ENCODE measurements at places on chromosomes 3 and 15. TPM values are rescaled to one million over a fixed set of nuclear protein-coding genes. Genes with fewer than 3 reads are reported as not detected.

- no peak for DNase-seq
These were observed 78.0 kb upstream of the RARB start for GRCh38 chr3:25349828-25350724.

DNA sequence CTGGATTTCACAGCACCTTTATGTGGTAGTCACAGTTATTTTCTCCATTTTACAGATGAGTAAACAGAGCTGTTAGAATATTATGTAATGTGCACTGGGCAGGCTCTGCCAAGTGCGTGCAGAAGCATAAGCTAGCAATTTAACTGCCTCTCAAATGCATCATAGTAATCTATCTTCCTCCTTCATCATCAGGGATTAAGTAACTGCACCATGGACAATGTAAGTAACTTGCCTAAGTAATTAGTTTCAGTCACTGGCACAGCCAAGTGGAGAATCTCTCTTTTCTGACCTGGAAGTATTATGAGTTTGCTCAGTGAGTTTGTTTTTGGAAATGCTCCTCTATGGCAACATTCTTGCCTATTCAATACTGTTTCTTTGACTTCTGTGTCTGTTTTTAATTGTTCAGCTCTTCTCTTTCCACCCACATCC lies 260.5 kb downstream of the PTPRG start:
- DNase-seq, result no peak

GRCh38 chr3:1501406-1502115 lies 408.7 kb downstream of the CNTN6 start:
- no peak for DNase-seq

DNA sequence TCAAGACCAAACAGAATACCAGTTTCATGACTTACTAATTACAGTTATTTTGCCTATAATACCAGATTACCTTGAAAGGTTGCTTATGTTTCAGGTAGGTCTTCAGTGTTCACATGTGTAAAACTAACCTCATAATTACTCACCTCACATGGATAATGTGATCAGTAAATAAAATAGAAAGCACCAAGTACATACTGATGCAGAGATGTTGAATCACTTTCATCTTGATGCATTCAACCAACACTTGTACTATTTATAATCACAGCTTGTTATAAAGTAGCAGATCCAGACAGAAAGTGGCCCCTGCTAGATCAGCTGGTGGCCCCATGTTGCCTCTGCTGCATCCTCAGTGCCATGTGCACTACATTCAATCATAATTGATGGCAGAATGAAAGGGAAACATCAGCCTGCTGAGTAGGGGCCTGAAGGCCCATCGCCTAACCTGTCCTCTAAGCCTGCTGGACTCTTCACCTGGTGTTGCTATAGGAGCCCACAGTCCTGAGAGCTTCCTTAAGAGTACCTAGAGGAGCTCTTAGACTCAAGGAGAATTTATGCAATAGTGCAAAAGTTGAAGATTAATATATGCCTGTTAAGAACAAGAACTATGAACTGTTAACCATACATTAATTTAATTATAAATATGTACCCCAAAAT lies 154.3 kb downstream of the PLCL2 start:
- DNase-seq, result peak; percentile 26

DNA sequence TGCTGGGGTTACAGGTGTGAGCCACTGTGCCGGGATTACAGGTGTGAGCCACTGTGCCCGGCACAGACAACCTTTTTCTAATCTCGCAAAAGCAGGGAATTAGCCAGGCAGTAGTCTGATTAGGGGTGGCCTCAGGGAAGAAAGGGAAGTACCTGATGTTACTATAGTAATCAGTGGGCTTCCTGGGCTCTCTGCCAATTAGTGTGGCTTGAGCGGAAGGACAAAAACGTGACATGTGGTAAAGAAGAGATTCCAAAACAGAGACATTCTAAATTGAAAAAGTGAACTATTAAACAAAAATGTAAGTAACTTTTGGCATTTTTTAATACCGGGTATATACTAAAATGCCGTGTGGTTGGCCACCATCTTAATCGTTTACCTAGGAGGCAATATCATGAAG lies 48.1 kb downstream of the CFAP20DC start:
- DNase-seq, result no peak

DNA sequence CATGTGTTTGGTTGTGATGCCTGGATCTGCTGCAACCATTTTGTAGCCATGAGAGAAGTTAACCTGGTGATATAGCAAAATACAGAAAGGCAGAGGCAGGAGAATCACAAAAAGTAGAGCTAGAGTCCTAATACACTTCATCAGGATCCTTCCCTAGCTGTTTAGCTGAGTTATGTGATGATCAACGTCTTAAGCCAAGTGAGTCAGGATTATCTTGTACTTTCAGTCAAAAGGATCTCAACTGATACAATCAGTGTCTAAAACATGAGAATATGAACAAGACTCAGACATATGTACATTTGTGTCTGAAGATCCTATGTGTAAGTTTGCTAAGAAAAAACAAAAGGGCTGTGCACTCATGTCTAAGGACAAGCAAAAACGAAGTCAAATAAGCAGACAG lies 236.9 kb downstream of the NTRK3 start:
- DNase-seq, result no peak

C3orf49 gene
- total RNA-seq, result not detected

IREB2 gene
- total RNA-seq, result 48.8 TPM

SLC6A20 gene
- total RNA-seq, result not detected

PIK3CA gene
- 39.9 TPM for total RNA-seq
